ENCODE measurements at places on chromosomes 2 and 18.

GRCh38 chr2:226888971-226889370, 53.1 kb downstream of the RHBDD1 start:
- DNase-seq: no peak

GRCh38 chr2:193251909-193252308, 1057.2 kb upstream of the TMEFF2 start:
- DNase-seq: peak; percentile 9

GRCh38 chr2:237411092-237411601, 2.8 kb downstream of the COL6A3 start:
- no peak for DNase-seq

DNA sequence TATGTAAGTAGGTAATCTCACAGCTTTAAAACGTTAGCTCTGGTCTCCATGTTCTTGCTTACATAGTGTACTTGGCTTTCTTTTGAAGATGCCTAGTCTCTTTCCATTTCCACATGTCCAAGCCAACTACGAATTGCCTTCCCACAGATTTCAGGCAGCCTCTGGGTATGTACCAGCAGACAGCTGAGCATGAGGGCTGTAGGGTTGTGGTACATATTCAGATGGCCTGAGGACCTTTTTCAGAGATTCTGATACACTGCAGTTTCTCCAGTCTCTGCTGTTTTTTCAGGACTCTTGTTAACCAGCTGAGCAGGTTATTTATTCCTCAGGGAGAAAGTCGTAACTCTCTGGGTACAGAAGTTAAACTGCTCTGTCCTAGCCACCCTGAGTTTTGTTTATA, 3.1 kb upstream of the KCNJ13 start:
- peak; percentile 40 for DNase-seq

- no peak for DNase-seq
Observed at GRCh38 chr2:171824086-171824485, 70.0 kb downstream of the SLC25A12 start.

DNA sequence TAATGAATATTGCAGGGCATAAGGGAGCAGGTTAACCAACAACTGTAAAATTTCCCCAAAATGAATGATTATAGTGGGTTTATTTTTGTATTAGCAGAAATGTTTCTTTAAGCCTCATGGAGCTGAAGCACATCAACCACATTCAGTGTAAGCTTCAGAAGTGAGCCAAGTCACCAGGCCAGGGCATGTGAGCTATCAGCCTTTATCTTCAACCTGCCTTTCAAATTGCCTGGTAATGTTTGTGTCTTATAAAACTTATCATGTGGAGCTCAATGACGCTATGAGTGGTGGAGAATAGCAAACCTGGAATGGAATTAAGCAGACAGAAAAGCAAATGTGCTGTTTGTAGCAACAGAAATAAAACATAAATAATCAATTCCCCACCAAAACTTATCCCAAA, 1068.4 kb downstream of the LRP1B start:
- no peak for DNase-seq

DNA sequence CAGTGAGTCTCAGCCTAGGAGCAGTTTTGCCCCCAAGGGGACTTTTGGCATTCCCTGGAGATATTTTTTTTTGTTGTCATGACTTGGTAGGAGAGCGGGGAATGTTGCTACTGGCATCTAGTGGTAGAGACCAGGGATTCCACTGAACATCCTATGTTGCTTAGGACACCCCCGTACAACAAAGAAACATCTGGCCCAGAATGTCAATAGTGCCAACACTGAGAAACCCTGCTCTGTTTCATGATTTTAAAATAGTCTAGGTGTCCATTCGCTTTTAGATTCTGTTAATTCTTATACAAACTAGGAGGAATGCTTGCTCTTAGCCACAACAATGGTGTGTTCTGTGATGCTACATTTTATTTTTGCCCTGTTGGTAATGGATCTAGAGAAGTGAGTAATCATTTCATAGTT, 225.8 kb upstream of the SIX3 start:
- peak; percentile 78 for DNase-seq

DNA sequence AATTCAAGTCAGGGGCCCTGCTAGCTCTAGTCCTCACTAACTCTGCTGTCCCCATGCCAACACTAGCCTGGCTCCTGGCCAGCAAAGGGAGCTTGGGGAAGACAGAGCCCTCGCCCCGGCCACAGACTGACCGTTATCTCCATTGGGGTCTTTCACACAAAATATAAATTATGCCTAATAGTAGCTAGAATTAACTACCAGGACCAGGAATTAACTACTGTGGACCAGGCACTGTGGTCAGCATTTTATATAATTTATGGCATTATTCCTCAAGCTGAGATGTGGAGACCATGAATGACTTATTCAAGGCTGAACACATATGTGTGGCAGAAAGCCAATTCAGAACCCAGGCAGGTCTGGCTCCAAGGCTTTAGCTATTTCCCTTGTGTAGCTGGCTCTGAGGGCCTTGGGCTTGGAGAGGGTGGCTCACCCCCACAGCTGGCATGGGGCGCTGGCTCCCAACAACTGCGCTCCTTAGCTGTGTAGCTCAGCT, 49.2 kb downstream of the CELF4 start:
- no peak for DNase-seq

GRCh38 chr2:240642061-240642805, 17.0 kb downstream of the GPR35 start:
- no peak for DNase-seq

DNA sequence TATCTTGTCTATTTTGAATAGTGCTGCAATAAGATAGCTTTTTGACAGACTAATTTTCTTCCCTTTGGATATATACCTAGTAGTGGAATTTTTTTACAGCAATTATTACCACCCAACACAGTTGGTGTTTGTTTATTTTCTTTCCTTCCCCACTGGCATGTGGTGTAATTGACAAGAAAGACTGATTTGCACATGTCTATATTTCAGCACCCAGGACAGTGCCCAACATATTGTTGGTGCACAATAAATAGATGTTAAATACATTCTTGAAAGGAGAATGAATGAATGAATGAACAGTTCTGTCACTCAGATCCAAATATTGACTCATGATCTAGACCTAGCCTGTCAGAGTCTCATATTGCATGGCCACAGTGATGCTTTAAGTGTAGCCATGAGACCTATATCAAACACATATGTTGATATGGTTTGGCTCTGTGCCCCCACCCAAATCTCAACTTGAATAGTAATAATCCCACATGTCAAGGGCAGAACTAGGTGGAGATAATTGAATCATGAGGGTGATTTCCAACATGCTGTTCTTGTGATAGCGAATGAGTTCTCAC, 538.2 kb downstream of the NYAP2 start:
- peak; percentile 58 for DNase-seq

GRCh38 chr2:157815421-157815820, 60.7 kb downstream of the ACVR1 start:
- DNase-seq: no peak

GRCh38 chr2:204187229-204188083, 250.9 kb downstream of the ICOS start:
- no peak for DNase-seq

GRCh38 chr2:59080451-59081181, 839.5 kb upstream of the FANCL start:
- DNase-seq: no peak

- DNase-seq: no peak
Observed at GRCh38 chr2:164008752-164009151, 272.9 kb upstream of the FIGN start.

DNA sequence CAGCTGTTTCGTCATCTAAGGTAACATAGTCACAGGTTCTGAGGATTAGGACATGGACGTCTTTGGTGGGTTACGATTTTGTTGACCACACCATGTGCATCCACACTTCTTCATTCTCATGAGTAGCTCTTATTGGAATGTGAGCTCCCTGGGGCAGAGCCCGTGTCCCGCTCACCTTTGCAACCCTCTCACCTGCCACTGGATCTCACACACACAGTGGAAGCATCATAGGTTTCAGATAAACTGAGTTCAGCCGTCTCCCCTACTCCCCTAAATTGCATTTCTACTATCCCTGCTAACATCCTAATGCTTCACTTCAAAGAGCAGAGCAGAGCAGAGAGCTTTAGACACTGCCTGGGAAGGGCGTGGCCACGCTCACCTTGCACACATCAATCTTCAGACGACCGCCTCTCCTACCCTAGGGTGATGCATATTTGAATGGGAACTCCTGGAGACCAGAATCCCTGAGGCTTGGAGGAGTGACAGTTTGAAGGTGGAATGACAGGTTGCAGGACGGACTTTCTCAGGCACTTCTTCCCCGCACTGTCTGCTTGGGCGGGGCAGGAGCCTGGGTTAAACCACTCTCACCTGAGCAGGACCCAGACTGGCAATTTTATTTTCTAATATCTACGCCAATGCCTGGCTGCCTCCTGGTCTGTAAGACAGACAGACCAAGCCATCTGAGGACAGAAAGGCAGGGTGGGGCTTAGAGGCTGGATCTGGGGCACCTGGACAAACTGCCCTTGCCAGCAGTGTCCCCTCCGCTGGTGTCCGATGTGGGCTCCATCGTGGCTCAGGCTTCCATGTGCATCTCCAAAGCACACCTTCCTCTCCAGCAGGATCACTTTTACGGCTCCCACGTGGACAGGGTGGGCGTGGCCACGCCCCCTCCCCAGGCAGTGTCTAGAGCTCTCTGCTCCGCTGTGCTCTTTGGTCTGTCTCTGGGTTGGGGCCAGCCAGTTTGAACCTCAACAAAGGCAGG, 229.5 kb upstream of the COPS8 start:
- DNase-seq: no peak

- DNase-seq: no peak
Observed at GRCh38 chr2:98822301-98823164, 91.6 kb upstream of the MGAT4A start.

GRCh38 chr2:99559075-99559662, 69.4 kb upstream of the REV1 start:
- peak; percentile 62 for DNase-seq

GRCh38 chr2:34787341-34787740, 1188.2 kb upstream of the FAM98A start:
- DNase-seq: no peak

All from myocyte (in vitro differentiated cells).